ENCODE measurements at places on chromosomes 13 and 19.

- DNase-seq = no peak
These were observed 25.4 kb downstream of the RAB20 start for GRCh38 chr13:110536006-110536693.

DNA sequence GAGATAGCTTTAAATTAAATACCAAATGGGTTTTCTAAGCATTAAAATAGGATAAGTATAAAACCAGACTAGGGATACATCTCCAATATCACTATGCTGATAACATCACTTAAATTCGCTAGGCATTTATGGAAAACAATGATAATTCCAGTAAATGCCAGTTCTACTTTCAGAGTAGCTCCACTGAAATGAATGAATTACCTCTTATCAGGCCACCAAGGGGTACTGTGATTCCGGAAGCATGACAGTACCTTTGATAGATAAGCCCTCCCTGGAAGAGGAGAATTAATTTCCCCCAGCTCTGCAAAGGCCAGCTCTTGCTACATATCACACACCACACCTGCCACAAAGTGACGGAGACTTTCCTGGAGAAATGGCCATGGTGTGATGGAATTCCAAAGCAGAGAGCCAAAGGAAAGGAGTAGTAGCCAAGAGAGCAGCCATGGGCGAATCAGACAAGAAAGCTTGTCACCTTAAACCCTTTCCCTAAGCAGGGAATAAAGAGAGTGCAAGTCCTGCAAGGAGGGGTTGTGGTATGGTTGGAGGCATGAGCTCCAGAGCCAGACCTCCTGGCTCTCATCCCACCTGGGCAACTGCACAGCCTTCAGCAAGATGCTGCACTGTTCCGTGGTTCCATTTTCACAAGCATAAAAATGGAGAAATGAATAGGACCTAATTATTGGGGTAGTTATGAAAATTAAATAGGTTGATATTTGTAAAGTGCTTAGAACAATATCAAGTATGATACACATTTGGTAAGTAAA, 423.1 kb downstream of the FGF14 start:
- DNase-seq = no peak

GRCh38 chr19:53894707-53895106, 12.7 kb downstream of the PRKCG start:
- no peak for DNase-seq

GRCh38 chr13:74305876-74306275, 171.7 kb upstream of the KLF12 start:
- no peak for DNase-seq

Measured in activated T-helper 1 cell treated with Interleukin-2 at 50 U/mL for 16 hours (primary cell).